ENCODE measurements at places on chromosomes 2 and 18.

DNA sequence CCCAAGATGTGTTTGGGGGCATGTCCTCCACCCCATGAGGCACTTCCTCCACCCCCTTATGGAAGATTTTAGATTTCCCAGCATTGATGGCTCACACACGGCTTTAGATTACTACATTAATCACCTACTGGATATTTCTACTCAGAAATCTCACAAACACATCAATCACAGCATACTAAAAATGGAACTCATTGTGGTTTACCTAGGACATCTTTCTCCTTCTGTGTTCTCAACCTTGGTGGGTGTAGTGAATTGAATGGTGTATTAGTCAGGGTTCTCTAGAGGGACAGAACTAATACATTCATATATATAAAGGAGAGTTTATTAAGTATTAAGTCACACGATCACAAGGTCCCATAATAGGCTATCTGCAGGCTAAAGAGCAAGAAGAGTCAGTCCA, 82.1 kb upstream of the CYRIA start:
- DNase-seq = no peak

- DNase-seq = peak; percentile 68
These were observed 35.2 kb downstream of the FAM178B start for GRCh38 chr2:96951125-96951654.

GRCh38 chr2:25021791-25022362, 20.0 kb upstream of the EFR3B start:
- DNase-seq = no peak

DNA sequence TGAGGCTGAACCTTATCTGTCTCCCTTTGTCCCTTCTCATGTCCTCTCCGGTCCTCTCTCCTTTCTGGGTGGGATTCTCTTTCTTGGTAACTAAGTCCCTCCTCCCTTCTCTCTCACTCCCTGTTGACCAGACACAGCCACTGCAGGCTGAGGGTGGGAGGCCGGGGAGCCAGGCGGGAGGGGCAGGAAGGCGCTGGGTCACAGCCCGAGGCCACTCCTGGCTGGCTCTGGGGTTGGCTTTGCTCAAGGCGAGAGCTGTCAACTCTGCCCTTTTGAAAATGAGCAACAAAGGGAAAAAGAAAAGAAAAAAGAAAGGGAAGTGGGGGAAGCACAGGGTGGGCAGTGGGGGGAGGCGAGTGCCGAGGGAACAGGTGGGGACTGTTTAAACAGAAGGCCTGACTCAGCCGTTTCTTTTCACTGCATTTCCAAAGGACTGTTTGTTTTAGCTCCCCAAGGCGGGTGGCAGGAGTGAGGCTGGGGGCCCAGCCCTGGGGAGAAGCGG, 70.5 kb upstream of the IGFBP5 start:
- no peak for DNase-seq

GRCh38 chr2:118223511-118223991, 135.3 kb downstream of the INSIG2 start:
- no peak for DNase-seq

GRCh38 chr2:105299290-105299689, 30.2 kb downstream of the TGFBRAP1 start:
- no peak for DNase-seq

GRCh38 chr2:20450201-20450999, 3.5 kb downstream of the RHOB start:
- no peak for DNase-seq

GRCh38 chr18:68983126-68983525, 185.2 kb downstream of the CCDC102B start:
- DNase-seq = no peak

- DNase-seq = no peak
These were observed 14.1 kb upstream of the KLHL41 start for GRCh38 chr2:169495310-169495928.

DNA sequence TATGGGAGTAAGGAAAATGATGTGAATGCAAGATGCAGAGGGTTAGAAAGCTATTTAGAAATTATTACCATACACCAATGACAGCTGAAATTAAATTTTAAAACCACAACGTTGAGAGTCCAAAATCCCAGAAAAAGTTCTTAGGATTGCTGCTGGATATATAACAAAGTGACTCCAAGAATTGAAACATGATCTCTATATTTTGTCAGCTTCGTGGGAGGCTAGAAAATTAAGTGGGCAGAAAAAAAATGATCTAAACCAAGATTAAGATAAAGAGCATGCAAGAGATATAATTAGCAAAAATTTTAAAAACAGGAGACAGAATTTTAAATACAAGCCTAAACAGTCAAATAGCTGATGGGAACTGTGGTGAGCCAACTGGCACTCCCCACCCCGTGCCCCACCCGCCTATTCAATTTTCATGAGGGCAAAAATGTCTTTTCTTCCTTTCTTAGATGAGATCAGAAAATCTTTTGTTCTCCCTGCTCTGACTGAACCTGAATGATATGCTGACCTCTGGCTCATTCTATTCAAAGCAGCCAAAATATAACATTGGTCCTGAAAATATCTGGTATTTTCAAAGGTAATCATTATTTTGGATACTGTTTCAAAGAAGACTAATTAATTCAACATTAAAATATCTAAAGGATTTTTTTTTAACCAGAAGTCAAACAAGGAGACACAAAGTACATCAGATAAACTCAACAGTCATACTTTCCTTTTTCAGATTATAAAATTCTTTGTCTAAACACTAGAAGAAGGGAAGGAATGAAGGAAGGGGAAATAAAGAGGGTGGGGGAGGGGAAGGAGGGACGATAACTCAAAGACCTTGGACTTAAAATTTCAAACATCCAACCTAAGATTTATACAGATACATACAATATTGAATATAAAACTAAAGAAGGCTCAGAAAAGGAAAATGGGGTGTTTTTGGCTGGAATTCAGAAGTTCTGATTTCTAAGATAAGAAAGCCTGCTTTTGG, 12.2 kb downstream of the KANSL3 start:
- no peak for DNase-seq

- no peak for DNase-seq
These were observed 28.7 kb downstream of the DYSF start for GRCh38 chr2:71482055-71482454.

DNA sequence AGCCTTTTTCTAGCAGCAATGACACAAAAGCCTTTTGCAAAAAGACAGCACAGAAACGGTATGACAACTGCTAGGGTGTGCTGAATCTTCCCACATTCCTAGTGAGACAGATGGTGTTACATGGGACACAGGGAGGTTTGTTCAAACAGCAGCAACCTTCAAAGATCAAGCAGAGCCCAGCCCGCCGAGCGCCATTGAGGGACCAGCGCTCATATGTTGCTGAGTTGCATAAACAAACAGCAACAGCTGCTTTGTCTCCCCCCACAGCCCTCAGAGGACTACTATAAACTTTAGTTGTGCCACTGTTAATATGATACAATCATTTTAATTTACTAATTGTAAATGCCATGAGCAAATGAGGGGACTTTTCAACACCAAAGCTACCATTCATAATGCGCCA, 117.7 kb downstream of the ZEB2 start:
- DNase-seq = no peak

GRCh38 chr2:101349893-101350662, 37.2 kb downstream of the CREG2 start:
- DNase-seq = no peak

- no peak for DNase-seq
These were observed 279.1 kb downstream of the ZEB2 start for GRCh38 chr2:144240656-144241339.

GRCh38 chr2:100243631-100244030, 78.7 kb downstream of the LONRF2 start:
- DNase-seq = no peak

GRCh38 chr2:240611601-240612210, 13.6 kb upstream of the GPR35 start:
- DNase-seq = no peak

DNA sequence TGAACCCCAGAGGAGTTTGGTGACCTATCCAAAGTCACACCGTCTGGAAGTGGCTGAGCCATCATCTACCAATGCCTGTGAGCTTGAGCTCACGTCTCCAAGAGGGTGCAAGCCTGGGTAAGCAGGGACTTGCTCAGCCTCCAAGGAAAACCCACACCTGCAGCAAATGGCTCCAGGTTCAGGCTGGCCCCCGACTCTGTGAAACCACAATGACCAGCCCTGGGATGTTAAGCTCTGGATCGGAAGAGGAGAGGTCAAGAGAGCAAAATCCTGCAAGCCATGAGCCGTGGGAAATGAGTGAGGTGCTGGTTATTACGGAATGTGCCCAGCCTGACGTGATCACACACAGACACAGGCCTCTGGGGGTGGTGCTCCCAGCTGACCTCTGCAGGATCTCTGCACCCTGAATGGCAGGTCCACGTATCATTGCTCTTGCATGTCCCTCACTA, 94.1 kb upstream of the OTOS start:
- DNase-seq = no peak

DNA sequence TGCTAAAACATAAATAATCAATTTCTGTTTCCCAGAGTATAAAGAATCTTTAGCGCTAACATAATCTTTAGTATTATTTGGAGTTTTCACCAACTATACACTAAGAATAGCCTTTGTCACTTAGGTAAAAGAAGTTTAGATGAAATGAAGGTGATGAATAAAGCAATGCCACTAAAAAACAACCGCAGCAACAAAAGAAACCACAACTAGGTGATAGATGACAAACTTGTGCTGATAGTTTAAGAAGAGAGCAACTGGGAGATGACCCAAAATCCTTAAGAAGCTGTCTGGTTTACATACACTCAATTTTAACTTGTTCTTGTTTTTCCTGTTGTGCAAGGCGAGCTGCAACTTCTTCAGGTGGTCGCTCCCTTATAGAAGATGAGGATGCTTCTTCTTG, 24.8 kb downstream of the IMMT start:
- DNase-seq = no peak

GRCh38 chr2:205496370-205496769, 185.9 kb upstream of the NRP2 start:
- no peak for DNase-seq

- no peak for DNase-seq
These were observed 202.7 kb downstream of the CYP26B1 start for GRCh38 chr2:71944806-71945602.

- DNase-seq = no peak
These were observed 173.3 kb upstream of the ERBB4 start for GRCh38 chr2:212711856-212712255.

GRCh38 chr18:35888329-35888728, 84.2 kb upstream of the RMP24 start:
- no peak for DNase-seq

DNA sequence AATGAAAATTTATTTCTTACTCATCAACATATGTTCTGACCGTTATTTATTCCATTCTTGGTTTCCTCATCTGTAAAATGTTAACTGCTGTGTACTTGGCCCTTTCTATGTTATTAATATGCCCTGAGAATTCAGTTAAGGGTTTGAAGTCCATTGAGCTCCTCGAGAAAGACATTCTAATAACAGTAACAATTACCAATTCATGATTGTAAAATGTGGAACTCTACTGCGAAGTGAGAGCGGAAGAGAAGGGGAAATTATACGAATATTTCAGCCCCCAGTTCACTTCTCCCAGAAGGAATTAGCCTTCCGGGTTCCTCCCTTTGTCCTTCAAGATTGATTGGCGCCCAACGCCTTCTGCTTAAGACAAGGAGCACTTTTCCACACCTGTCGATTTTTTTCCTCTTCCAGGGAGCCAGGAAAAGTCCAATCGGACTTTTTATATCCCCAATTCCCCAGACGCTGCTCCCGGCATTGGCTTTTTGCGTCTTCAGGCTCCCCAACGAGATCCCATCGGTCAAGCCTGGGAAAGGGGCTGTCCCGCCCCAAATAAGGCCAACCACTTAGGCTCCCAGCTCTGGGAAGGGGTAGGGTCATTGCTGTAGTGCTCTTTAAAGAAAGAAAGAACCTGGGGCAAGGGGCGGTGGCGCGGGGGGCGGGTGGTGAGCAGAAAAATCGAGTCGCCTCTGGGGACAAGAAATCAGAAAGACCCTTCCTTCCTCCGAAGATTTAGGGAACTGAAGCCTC, 1.6 kb downstream of the DSC2 start:
- no peak for DNase-seq

DNA sequence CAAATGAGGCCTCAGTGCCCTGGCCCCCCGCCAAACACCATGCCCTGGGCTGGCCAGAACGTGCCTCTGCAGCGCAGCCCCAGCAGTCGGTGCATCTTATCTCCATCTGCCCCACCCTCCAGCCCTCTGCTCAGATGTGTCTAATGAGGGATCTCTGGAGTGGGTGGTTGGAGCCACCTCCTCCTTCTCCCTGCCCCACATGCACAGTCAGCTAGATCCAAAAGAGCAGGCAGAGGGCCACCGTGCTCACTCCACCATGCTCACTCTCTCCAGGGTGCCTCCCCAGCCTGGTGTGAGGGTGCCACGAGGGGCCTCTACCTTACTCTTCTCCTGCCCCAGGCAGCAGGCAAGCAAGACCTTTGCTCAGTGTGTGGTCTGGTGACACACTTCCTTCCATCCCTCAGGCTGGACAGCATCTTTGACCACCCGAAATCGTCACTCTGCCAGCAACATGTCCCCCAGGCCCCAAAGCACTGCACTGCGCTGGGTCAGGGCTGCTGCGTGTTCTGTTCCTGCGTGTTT, 266.1 kb upstream of the HDAC4 start:
- DNase-seq = no peak

- DNase-seq = no peak
These were observed 37.5 kb downstream of the ITGB1BP1 start for GRCh38 chr2:9385841-9386240.

DNA sequence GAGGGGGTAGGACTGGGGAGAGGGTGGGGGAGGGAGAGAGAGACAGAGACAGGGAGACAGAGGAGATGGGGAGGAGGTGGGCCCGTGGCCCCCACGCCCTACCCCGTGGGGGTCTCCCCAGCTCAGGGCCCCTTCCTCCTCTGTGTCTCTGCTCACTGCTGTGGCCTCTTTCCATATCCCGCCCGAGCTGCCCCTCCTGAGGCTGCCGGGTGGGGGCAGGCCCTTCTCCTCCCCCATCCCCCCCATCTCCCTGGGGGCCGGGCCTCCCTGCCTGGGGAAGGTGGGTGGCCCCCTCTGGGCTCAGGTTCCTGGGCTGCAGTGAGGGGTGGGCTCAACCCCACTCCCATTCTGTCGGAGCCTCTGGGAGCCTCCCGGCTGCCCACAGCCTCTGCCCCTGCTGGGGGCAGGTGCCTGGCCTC, 332 bp upstream of the PDCD1 start:
- no peak for DNase-seq

DNA sequence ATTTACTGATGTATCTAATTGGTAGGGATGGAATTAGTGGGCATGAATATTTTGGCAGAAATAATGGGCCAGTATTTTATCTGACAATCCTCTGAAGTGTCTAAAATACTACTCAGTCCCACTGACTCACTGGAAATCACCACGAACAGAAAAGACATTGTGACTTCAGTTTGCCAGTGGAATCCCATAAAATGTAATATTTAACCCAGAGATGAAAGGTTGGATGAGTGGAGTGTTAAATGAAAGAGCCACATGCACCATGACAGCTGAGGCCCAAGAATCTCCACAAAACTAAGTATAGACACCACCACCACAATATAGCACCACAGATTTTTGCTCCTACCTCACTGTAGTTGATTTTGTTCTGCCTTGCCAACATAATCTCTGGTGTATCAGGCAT, 103.9 kb downstream of the NEB start:
- DNase-seq = no peak
